ENCODE measurements at places on chromosomes 13 and 19.

DNA sequence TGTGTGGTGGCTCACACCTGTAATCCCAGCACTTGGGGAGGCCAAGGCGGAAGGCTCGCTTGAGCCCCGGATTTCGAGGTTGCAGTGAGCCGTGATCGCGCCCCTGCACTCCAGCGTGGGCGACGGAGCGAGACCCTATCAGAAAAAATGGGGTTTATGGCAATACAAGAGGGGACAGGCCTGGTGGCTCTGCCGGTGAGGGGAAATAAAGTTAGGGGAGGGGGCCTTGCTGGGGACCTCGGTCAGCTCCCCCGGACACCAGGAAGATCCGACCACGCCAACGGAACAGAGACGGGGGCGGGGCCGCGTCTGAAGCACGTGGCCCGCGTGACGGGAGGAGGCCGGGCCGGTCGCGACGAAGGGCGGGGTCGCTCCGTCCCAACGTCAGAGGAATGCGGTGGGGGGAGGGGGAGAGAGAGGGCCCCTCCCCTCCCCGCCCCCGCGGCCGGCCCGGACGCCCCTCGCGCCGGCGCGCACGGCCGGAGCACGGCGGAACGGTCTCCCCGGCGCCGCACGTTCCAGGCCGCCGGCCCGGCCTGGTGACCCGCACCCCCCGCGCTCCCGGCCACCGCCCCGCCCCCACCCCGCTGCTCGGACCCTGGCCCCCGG lies 1.9 kb upstream of the HNRNPL start:
- peaks cover 12% of the 10 kb centered on the region for H3K36me3 ChIP-seq
- DNase-seq = peak; percentile 88
- peak overlapping the region; percentile 92 for H3K27ac ChIP-seq
- peaks cover 46% of the 10 kb centered on the region for H3K4me1 ChIP-seq
- peak overlapping the region; percentile 98 for H3K4me3 ChIP-seq
- H3K27me3 ChIP-seq = no peaks in the 10 kb centered on the region

DNA sequence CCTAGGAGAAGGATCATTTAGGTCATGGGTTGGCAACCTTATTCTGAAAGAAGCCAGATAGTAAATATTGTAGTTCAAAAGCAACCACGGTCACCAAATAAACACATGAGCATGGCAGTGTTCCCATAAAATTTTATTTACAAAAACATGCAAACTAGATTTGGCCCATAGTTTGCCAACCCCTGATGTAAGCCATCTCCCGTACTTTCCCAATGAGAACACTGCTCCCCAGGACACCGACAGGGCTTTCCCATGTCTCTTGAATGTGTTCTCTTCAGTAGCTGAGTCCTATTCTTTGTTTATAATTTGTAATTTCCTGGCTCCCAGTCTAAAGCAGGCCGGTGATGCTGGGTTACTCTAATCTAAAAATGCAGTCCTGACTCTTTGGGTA lies 239.6 kb downstream of the LHFPL6 start:
- no peaks in the 10 kb centered on the region for H3K4me1 ChIP-seq
- DNase-seq = no peak
- no peak overlapping the region for H3K4me3 ChIP-seq
- no peaks in the 10 kb centered on the region for H3K36me3 ChIP-seq

GRCh38 chr13:112996671-112997091 lies 27.7 kb downstream of the MCF2L start:
- H3K36me3 ChIP-seq = no peaks in the 10 kb centered on the region
- no peaks in the 10 kb centered on the region for H3K4me1 ChIP-seq
- no peak for DNase-seq

DNA sequence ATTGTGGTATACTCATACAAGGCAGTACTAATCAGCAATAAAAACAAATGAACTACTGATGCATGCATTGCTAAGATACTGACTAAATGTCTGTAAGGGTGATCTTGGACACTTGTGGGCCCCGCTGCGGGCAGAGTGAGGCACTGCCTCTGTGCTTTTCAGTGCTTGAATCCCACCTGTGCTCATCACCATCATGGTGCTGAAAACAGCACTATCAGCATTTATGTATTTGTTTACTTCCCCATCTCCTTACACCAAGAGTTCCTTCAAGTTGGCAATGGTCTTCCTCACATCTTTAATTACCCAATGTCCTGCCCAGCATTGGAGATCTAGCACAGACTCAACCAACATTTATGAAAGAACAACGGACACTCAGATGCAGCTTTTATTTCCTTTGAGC lies 193.7 kb upstream of the RFC3 start:
- H3K36me3 ChIP-seq = no peaks in the 10 kb centered on the region
- no peaks in the 10 kb centered on the region for H3K27me3 ChIP-seq
- no peak overlapping the region for H3K4me3 ChIP-seq
- DNase-seq = no peak
- no peak overlapping the region for H3K27ac ChIP-seq
- H3K4me1 ChIP-seq = peaks cover 11% of the 10 kb centered on the region

DNA sequence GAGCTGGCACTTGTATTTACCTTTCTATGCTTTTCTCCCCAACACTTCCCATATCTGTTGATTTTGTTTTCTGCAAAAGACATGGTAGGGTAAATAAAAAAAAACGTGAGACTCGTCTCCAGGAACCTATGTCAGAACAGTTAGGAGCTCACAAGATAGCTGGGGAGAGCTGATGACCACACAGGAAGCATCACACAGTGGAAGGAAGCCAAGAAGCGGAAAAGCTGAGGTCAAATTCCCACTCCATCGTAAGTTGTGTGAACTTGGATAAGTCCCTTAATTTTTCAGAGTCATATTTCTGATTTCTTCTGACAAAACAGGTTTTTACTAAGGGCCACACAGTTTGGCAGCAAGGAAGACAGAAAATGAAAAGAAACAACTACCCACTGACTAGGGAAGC lies 199.6 kb downstream of the KLF5 start:
- H3K36me3 ChIP-seq = no peaks in the 10 kb centered on the region
- no peak for DNase-seq
- H3K4me1 ChIP-seq = no peaks in the 10 kb centered on the region
- no peak overlapping the region for H3K27ac ChIP-seq
- no peaks in the 10 kb centered on the region for H3K27me3 ChIP-seq
- no peak overlapping the region for H3K4me3 ChIP-seq

GRCh38 chr13:21850013-21851006 lies 179.4 kb downstream of the FGF9 start:
- H3K27me3 ChIP-seq = no peaks in the 10 kb centered on the region
- no peak overlapping the region for H3K4me3 ChIP-seq
- H3K27ac ChIP-seq = no peak overlapping the region
- DNase-seq = no peak

DNA sequence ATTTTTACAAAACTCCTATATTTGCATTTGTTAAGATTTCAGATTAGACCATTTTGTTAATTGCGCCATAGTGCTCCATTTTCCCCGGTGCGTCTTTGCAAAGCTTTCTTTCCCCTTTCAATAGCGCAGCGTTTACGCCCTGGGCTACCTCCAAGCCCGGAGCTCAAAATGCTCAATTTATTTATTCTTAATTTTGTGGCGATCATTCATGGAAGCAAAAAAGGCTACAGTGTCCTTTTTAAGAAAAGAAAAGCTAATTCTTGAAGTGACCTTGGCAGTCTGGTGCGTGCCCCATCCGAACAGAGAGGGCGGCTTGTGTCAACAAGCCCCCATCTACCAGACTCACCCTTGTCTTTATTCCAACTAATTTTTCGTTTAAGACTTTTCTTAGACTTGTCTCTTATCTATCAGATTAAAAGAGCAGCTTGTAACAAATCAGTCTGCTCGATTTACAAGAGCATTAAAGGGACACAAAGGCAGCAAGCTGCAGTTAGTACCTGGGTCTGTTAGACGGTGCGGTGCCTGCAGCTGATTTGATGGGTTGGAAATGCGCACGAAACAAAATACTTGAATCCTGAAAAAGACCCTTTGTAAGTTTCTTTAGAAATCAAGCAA lies 30.1 kb downstream of the GSX1 start:
- H3K27ac ChIP-seq = no peak overlapping the region
- DNase-seq = no peak

- peaks cover 6% of the 10 kb centered on the region for H3K36me3 ChIP-seq
- H3K27me3 ChIP-seq = no peaks in the 10 kb centered on the region
- H3K27ac ChIP-seq = peak within 1 kb of the TSS; percentile 73
- peak; percentile 90 for DNase-seq
- H3K4me3 ChIP-seq = peak within 1 kb of the TSS; percentile 93
- peaks cover 33% of the 10 kb centered on the region for H3K4me1 ChIP-seq
Observed at GRCh38 chr19:19203012-19203856, at the start of gene NR2C2AP. Gene NR2C2AP, minus strand, starts transcription at chr19:19203414. Its CDS starts 354 bp downstream, at chr19:19203060.

GRCh38 chr13:109651854-109652253 lies 134.5 kb downstream of the IRS2 start:
- no peaks in the 10 kb centered on the region for H3K27me3 ChIP-seq
- H3K4me1 ChIP-seq = no peaks in the 10 kb centered on the region
- no peak overlapping the region for H3K27ac ChIP-seq
- DNase-seq = no peak
- no peak overlapping the region for H3K4me3 ChIP-seq

DNA sequence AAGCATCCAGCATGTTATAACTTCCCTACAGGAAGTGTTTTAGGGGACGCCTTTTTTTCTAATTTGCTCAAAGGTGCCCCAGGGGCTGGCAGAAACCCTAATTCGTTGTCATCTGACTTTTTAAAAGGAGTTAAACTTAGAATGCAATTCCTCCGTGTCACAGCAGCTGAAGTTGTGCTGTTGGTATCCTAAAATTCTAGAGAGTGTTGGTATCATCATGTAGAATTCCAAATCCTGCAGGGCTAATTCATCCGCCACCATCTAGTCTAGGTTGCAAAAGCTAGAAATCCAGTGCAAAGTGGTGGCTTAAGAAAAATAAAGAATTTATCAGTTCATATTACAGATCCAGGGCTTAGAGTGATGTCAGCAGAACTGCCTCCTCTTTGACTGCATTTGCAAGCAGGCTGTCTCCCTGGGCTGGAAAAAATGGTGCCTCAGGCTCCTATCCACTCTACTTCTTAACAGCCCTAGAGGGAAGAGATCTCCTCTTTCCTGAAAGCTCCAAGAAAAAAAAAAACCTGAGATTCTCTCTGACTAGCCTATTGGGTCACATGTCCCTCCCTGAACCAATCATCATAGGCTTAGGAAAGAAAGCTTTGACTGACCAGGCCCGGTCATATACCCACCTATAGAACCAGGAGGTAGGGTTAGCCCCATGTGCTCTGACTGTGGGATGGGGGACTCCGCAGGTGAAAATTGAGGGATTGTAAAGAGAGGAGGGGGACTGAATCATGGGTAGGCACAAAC lies 73.0 kb downstream of the MAP4K1 start:
- H3K4me3 ChIP-seq = no peak overlapping the region
- DNase-seq = peak; percentile 64
- no peak overlapping the region for H3K27ac ChIP-seq

DNA sequence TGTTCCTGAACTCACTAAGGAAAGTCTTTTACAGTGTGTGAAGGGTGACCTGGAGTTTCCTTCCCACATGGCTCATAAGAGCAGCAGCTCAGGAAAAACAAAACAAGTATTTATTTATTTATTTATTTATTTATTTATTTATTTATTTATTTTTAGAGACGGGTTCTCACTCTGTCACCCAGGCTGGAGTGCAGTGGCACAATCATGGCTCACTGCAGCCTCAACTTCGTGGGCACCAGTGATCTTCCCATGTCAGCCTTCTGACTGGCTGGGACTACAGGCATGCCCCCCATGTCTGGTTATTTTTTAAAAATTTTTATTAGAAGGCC lies 10.4 kb downstream of the ARL11 start:
- H3K27ac ChIP-seq = no peak overlapping the region
- H3K36me3 ChIP-seq = no peaks in the 10 kb centered on the region
- H3K4me1 ChIP-seq = peaks cover 9% of the 10 kb centered on the region
- H3K4me3 ChIP-seq = no peak overlapping the region
- no peak for DNase-seq
- H3K27me3 ChIP-seq = no peaks in the 10 kb centered on the region

- no peak overlapping the region for H3K4me3 ChIP-seq
- no peaks in the 10 kb centered on the region for H3K36me3 ChIP-seq
- H3K27me3 ChIP-seq = no peaks in the 10 kb centered on the region
- no peaks in the 10 kb centered on the region for H3K4me1 ChIP-seq
- H3K27ac ChIP-seq = no peak overlapping the region
Observed at GRCh38 chr13:93409816-93410215, 183.2 kb downstream of the GPC6 start.

DNA sequence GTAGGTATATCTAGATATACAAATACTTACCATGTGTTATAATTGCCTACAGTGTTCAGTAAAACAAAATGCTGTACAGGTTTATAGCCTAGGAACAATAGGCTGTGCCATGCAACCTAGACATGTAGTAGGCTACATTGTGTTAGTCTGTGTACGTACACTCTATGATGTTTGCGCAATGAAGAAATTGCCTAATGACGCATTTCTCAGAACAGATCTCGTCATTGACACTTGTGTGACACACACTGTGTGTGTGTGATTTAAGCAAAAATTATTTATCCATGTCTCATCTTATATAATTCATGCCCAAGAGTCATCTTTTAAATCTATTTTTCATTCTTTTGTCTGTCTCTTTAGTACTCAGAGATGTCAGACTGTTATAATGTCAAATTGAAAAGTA lies 1888.8 kb upstream of the PCDH20 start:
- no peak overlapping the region for H3K27ac ChIP-seq
- H3K27me3 ChIP-seq = no peaks in the 10 kb centered on the region
- DNase-seq = no peak

DNA sequence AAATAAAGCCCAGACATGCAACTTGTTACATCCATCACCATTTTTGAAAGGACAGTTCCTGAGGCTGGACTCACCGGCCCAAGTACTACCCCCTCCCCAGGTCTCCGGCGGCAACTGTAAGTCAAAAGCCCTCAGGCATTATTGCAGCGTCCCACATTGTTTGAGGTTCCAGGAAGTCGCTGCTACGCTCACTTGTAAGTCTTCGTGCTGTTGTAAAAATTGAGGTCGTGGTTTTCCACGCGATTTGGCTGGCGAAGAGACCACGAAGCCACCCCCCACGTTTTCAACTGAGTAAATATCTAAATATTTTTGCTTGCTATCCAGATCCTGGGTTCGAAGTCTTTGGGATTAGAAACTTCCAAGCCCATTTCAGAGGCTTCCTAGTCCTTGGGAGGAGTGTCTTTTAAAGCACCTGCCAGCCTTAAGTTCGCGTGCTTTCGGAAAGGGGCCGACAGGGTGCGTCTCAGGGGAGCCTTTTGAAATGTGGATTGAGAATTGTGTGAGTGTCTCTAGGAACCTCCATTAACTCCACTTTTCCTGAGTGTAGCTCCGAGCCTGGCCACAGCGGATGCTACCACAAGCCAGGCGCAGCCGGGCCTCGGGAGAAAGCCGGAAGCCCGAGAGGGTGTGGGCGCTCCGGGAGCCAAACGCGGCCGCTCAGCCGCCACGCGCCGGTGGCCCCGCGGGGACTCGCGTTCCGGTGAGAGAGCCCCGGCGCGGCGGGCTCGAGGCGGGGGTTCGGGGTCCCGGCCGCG lies 434 bp upstream of the FNDC3A start:
- H3K27me3 ChIP-seq = no peaks in the 10 kb centered on the region
- H3K27ac ChIP-seq = peak overlapping the region; percentile 90
- peak; percentile 63 for DNase-seq

- DNase-seq = no peak
- H3K4me3 ChIP-seq = no peak overlapping the region
- no peaks in the 10 kb centered on the region for H3K4me1 ChIP-seq
- H3K27ac ChIP-seq = no peak overlapping the region
- H3K36me3 ChIP-seq = no peaks in the 10 kb centered on the region
Observed at GRCh38 chr13:96984051-96984508, 10.2 kb downstream of the OXGR1 start.

Data from CD4-positive, alpha-beta memory T cell (primary cell).